DMS 273 treated with DMSO at 0.1 percent for 48 hours (cell line): ENCODE measurements at places on chromosomes 16 and 17.

- no peak for DNase-seq
Measured at GRCh38 chr16:21076186-21076883, 74.3 kb downstream of the DNAH3 start.

- DNase-seq, result no peak
Measured at GRCh38 chr17:64632606-64633005, 29.5 kb downstream of the SMURF2 start.

GRCh38 chr16:59601452-59601851 is 867.3 kb upstream of the GOT2 start:
- DNase-seq, result no peak

GRCh38 chr16:17571499-17572093 is 100.8 kb upstream of the XYLT1 start:
- no peak for DNase-seq

GRCh38 chr16:57992084-57992483 is 8.4 kb downstream of the ZNF319 start:
- DNase-seq, result no peak

DNA sequence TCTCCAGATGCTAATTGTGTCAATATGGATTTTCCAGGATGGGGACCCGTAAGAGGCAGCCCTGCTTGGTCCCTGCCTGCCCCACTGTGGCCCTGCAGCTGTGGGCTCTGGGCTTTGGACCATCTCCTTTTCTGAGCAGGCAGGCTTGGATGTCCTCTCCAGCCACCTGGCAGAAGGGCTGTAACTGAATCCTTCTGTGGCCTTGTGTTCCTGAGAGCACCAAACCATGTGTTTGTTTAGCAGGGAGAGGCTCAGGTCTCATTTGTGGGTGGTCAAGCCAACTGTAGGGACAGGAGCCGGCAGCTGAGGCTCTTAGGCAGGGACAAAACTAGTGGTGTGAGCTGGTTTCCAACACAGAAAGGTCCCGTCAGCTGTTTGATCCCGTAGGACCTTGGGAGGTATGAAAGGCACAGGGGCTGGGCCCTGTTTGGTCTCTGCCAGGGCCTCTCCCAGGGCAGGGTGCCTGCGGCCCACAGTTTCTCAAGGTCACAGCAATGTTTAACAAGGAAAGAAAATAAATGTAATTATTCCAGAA is 18.5 kb downstream of the SEC14L5 start:
- no peak for DNase-seq
